ENCODE measurements at places on chromosomes 7 and 10.

- DNase-seq: no peak
Measured at GRCh38 chr7:2325162-2325561, 10.9 kb upstream of the SNX8 start.

GRCh38 chr10:120806081-120806480 is 45.1 kb upstream of the WDR11 start:
- no peak for DNase-seq

DNA sequence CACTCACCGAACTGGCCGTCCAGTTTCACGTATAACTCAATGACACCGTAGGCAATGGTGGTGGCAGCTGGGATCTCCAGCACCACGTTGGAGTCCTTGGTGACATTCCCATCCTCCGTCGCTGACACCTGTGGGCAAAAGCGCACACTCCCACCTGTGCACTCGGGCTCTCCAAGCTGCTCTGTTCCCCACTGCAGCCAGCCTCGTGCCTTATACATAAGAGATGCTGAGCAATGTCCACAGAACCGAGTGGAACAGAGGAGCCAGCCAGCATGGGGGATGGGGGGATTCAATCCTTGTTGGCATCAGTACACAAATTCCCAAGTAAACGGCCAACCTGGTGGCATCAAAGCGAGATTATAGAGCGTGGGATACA is 40.0 kb downstream of the GSDME start:
- DNase-seq: no peak

DNA sequence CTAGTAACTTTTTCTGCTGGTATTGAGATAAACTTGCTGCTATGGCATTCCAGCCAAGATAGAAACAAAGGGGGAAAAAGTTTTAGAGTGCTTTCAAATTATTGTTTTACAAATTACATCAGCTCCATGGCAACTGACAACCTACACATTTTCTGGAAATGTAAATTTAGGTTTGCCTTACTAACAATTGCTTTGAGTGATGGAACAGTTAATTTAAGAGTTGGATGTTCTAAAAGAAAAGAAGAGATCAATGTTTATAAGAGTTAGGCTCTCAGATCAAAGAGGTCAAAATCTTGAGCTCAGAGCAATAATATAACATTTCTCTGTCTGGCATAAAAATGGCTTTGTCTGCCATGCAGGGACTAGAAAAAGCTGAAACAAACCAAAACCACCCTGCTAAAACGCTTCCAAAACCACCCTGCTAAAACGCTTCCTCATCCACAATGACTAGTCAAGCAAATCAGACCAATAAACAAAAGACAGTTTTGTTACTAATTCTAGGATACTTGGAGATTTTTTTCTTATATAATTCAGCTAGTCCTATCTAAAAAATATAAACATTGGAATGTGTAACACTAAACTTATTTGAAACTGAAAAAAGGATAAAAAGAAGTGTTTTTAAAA is 32.3 kb downstream of the ORC5 start:
- DNase-seq: no peak

DNA sequence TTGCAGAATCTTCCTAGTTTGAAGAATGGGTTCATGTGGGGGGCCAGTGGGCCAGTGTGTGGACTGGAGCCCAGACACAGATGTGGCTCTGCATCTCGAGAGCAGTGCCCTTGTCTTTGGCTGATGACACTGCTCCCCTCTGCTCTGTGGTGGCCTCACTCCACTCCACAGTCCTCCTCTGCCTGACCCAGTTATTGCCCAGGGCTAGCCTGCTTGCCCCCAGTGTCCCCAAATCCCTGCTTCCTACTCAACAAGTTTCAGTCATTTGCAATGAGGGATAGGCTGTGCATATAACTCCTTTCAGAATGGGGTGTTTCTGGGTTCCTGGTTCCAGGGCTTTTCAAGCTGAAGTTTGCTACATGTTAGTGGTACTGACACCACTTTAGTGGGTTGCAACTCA is 177.5 kb downstream of the SNX10 start:
- no peak for DNase-seq

- no peak for DNase-seq
Measured at GRCh38 chr10:97038688-97039087, 147.1 kb downstream of the SLIT1 start.

DNA sequence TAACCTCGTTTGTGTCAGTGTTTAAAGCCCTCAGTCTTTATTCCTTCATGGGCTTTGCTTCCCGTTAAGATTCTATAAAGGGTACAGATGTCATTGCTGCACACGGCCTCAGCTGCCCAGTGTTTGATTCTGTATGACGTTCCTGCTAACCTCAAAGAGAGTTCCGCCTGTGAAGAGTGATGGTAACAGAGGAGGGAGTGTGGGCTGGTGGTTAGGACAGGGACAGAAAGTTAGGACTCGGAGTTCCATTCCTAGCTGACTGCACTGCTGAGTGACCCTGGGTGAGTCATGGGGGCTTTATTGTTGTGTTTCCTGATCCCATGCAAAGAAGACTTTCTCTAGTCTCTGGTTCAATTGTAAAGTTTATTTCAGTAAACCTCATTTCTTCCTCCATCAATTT is 227.1 kb downstream of the DYNC1I1 start:
- DNase-seq: no peak

DNA sequence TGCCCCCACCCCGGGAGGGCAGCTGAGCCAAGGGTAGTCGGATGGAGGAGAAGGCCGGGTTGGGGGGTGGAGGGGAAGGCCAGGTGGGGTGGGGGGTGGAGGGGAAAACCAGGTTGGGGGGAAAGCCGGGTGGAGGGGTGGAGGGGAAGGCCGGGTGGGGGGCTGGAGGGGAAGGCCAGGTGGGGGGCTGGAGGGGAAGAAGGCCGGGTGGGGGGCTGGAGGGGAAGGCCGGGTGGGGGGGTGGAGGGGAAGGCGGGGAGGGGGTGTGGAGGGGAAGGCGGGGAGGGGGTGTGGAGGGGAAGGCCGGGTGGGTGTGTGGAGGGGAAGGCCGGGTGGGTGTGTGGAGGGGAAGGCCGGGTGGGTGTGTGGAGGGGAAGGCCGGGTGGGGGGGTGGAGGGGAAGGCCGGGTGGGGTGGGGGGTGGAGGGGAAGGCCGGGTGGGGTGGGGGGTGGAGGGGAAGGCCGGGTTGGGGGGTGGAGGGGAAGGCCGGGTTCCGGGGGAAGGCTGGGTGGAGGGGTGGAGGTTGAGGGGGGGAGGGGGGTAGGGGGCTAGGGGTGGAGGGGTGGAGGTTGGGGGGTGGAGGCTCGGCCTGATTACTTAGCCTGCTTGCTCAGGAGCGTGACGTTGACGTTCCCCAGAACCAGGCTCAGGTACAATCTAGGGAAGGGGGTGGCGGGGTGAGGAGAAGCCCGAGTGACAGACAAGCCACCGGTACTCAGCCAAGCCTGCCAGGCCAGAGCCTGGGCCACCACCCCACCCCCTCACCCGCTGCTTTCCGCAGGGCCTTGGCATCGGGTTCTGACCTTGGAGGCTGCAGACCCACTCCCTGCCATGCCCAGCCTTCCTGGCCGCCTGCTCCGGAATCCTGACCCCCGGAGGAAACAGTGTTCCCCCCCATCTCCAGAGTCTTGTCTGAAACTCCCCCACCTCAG is 5.6 kb downstream of the TMEM120A start:
- DNase-seq: no peak

DNA sequence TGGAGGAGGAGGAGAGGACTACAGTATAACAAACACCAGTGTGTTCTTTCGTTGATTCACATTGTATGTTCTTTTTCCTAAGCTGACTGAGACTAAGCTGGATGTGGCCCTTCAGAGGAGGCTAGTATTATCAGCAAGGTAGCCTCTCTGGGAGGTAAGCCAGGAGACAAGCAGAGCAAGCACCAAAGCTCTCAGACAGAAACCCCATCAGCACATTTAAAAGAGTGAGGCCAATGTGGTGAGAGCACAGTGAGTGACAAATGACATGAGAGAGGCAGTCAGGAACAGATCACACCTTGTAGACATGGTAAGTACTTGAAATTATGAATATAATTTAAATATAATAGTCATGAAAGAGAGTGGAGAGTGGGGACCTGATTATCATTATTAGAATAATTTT is 107.6 kb downstream of the KMT2C start:
- no peak for DNase-seq

DNA sequence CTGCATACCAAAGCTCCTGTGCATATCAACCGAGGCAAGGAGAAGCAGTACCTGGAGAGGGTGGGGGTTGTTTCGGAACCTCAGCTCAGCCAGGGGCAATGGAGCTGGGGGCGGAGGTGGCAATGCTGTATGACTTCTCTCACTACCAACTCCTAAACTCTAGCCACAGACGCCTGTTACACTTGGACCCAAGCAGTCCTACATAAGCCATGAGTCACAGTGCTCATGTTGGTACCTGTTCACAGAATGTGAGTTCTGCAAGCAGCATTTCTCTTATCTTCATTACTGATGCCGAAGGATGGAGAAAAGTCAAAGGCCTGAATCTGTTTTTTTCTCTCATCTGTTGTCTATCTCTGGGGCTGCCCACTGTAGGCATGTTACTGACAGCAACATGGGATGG is 3.2 kb upstream of the RAB18 start:
- DNase-seq: no peak

DNA sequence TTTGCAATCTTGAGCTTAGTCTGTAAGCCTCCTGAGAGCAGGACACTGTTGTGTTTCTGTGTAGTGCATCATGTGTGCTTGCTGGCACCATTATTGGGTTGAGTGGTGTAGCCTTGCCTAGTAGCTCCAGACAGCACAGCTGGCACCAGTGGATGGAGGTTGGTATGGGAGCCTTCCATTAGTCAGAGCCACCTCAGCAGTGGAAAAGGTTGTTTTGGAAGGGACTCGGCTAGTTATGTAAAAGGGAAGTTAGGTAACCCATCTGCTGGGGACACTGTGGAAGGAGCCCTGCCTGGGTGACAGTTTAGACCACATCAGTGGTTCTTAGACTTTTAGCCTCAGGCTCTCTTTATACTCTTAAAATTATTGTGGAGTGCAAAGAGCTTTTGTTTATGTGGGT is 16.3 kb downstream of the MINDY4 start:
- no peak for DNase-seq

GRCh38 chr7:101804088-101804963 is 13.1 kb upstream of the CUX1 start:
- DNase-seq: no peak

DNA sequence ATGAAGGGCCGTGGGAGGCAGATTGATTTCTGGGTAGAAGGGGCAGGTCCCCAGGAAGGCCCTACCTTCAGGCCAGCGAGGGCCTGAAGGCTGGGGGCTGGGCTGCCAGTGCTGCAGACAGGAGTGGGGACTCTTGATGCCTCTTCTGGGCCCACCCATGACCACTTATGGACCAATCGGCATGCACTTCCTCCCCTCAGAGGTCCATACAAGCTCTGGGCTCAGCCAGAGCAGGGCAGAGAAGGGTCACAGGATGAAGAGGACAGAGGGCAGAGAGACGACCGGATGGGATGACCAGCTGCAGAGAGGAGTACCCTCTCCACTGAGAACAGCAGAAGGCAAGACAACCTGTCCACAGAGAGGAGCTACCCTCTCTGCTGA is 120.1 kb downstream of the DYNC2I1 start:
- DNase-seq: no peak

GRCh38 chr10:72334196-72334824 is 20.4 kb downstream of the DNAJB12 start:
- no peak for DNase-seq

- no peak for DNase-seq
Measured at GRCh38 chr7:7103343-7104313, 78.7 kb upstream of the C1GALT1 start.

DNA sequence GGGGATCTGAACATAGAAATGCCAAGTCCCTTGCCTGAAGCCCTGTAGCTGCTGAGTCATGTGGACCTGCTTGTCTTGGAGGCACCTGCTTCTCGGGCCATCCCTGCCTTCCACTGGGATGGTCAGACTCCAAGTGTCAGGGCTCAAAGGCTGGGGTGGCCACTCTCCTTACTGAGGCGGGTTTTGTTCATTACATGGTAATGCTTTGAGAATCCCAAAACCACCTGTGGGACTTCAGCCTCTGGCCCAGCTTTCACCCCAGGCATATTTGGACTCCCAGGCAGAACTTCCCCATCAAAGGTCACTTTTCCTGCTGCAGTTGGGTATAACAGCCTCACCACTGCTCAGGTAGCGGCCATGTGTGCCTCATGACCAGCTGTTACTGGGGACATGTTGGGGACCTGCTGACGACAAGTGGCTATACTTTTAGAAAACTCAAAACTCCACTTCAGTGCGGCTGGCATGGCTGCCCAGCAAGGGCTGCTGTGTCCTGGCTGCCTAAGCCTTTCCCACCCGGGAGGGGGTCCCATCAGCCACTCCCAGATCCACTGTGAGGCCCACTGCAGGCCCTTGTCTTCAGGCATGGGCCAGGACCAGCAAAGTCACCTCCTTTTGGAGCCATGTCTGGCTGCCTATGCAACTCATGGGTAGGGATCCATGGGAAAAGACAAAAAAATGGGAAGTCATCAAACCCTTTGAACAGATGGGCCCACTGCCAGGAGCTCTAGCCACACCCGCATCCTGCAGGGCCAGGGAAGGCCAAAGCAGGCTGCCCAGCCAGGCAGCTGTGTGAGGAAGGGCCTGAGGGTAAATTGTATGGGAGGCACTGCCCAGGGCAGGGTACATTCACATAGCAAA is 96.7 kb downstream of the ARHGAP22 start:
- DNase-seq: no peak

- DNase-seq: no peak
Measured at GRCh38 chr10:12852687-12853086, 148.8 kb downstream of the CCDC3 start.

- no peak for DNase-seq
Measured at GRCh38 chr7:29214056-29214455, 19.5 kb downstream of the CHN2 start.

GRCh38 chr10:110527731-110528171 is 30.0 kb downstream of the DUSP5 start:
- no peak for DNase-seq

- DNase-seq: no peak
Measured at GRCh38 chr10:124092250-124092859, 1.0 kb downstream of the CHST15 start.

GRCh38 chr10:58275908-58276307 is 6.9 kb downstream of the CISD1 start:
- no peak for DNase-seq

- no peak for DNase-seq
Measured at GRCh38 chr10:98563811-98564210, 117.1 kb upstream of the HPS1 start.

- no peak for DNase-seq
Measured at GRCh38 chr10:60650378-60650800, 127.9 kb upstream of the CDK1 start.

- DNase-seq: no peak
Measured at GRCh38 chr10:24652381-24652957, 71.2 kb downstream of the ARHGAP21 start.

DNA sequence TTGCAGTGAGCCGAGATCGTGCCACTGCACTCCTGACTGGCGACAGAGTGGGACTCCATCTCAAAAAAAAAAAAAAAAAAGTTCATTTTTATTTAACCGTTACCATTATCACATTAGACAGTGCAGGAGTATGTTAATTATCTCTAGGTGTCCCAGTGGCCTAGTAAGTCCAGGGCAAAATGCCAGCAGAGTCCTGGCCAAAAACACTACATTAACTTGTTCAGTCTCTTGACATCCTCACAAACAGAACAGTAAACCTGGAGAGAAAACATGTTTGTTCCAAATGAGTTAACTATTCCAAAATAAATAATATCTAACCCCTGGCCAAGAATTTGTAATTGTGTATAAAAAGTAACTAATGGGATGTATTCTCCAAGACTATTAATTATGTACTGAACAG is 43.2 kb downstream of the PTPRZ1 start:
- no peak for DNase-seq

- no peak for DNase-seq
Measured at GRCh38 chr7:116698930-116699721, 27.1 kb downstream of the MET start.

- no peak for DNase-seq
Measured at GRCh38 chr10:44046605-44047004, 338.3 kb downstream of the CXCL12 start.

GRCh38 chr10:11560076-11560709 is 51.3 kb downstream of the USP6NL start:
- DNase-seq: no peak
